ENCODE measurements at places on chromosomes 16 and 17.
A peak's percentile ranks its signal among the peaks of the same experiment; 100 is the strongest.

GRCh38 chr16:287298-287811, 4.4 kb downstream of the PDIA2 start:
- DNase-seq = no peak

DNA sequence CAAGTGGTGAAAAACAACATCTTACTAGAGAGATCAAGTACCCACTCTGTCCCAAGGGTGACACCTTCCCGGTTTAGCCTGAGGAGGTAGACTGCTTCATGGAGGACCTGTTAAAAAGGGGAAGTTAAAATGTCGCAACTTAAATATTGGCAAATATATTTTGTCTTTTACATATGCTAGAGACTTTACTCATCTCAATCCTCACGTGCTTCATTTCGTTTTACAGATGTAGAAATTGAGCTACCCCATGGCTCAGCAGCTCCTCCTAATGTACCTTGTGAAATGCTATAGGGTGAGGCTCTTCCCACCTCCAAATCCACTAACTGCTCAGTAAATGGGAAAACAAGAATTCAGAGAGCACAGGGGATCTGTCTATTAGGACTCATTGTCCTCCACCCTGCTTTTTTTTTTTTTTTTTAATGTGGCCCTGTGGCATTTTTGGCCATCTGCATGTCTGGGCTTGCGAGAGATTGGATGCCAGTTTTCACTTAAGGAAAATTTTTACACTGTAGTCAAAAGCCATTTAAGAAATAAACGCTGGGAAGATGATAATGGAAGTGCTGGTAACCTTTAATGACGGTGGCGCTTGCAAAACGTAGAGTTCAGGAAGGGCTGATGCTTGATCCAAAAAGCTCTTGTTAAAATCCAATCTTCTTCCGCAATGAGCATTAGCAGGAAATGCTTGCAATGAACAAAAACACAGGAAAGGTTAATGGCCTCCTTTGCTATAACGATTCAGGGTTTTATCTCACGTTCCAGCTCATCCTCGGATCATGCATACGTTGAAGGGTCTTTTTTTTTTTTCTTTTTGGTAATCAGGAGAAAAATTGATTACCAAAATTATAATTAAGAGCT, 39.8 kb downstream of the HSBP1 start:
- no peak for DNase-seq

DNA sequence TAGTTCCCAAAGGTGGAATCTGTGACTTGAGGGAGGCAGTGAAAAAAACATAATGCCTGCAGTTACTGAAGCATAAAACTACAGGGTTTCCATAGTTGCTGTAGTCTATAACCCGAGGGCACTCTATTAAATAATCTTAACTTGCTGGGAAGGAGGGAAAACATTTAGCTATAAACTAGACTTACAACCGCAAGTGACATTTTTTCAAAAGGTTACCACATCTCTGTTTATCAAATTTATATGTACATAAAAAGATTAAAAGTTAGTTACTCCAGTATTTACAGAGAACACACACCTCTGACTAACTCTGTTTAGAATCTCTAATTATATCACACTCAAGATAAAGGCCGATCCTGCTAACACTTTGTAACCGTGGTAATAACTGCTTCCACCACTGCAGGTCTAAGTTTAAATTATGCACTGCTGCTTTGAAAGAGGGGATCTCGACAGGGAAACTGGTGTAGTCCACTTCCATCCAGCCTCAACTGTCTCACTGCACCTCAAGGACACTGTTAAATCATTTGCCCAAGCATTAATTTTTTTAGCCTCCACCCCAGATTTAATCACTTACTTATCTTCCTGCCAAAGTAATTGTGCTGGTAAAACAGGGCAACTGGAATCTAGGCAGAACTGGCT, 14.6 kb downstream of the KCNJ16 start:
- DNase-seq = no peak

GRCh38 chr17:59105852-59106462, 723 bp downstream of the TRIM37 start:
- peak; percentile 69 for DNase-seq

DNA sequence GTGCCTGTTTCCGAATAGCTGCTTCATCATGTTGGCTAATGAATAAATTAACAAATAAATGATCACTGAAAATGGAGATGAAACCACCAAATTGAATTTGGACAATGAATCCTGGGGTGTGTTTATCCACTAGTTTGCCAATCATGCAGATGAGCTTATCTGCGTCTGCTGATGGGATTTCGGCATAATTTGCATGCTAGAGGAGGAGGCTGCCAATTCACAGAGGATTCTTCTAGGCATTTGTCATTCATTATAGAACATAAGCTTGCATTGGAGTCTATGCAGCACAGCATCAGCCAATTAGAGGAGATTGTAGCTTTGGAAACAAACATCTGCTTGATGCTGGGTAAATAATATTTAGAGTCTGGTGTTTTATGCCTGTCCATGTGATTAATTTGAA, 123.1 kb downstream of the NPIPB5 start:
- DNase-seq = no peak

DNA sequence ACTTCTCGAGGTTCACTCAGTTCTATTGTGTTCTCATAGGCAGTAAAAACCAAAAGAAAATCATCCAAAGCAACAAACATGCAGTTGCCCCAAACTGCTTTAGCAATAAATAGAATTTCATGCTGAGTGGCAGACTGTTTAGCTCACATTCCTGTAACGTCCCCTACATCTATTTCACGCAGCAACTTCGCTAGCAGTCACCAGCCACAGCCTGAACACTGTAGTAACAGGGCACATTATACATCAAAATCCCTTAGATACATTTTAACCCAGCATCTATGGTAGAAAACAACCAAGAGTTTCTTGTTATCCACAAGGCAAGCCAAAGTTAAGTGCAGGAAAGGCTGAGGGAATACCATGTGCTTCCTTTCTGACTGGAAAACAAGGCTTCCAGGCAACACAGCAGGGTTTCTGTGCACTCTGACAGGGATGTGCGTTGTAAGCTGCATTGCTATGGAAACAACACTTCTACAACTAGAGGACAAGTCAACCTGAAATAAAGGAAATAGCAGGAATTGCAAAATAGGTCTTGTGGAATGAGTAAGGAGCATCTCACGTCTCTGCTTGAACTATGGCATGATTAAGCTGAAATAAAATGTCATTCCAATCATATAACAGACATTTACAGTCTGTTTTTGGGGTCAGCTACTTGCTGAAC, 55.4 kb downstream of the CFDP1 start:
- DNase-seq = peak; percentile 23

GRCh38 chr17:34299956-34300577, 14.5 kb downstream of the CCL11 start:
- DNase-seq = no peak

- no peak for DNase-seq
These were observed 439.5 kb downstream of the CA10 start for GRCh38 chr17:51718983-51719382.

- DNase-seq = no peak
These were observed 82.6 kb upstream of the CCL2 start for GRCh38 chr17:34172390-34172918.

GRCh38 chr17:57920916-57921703, 34.1 kb downstream of the CUEDC1 start:
- no peak for DNase-seq

- no peak for DNase-seq
These were observed 4.0 kb downstream of the CBFA2T3 start for GRCh38 chr16:88973007-88973410.

GRCh38 chr17:57490111-57490845, 234.0 kb downstream of the MSI2 start:
- DNase-seq = no peak

- DNase-seq = no peak
These were observed 359.0 kb upstream of the TBX2 start for GRCh38 chr17:61040666-61041065.

- no peak for DNase-seq
These were observed 22.6 kb downstream of the ZFHX3 start for GRCh38 chr16:73025151-73025855.

- no peak for DNase-seq
These were observed 55.7 kb downstream of the MARF1 start for GRCh38 chr16:15587152-15587825.

- no peak for DNase-seq
These were observed 21.3 kb downstream of the CDK5RAP3 start for GRCh38 chr17:47992216-47992615.

DNA sequence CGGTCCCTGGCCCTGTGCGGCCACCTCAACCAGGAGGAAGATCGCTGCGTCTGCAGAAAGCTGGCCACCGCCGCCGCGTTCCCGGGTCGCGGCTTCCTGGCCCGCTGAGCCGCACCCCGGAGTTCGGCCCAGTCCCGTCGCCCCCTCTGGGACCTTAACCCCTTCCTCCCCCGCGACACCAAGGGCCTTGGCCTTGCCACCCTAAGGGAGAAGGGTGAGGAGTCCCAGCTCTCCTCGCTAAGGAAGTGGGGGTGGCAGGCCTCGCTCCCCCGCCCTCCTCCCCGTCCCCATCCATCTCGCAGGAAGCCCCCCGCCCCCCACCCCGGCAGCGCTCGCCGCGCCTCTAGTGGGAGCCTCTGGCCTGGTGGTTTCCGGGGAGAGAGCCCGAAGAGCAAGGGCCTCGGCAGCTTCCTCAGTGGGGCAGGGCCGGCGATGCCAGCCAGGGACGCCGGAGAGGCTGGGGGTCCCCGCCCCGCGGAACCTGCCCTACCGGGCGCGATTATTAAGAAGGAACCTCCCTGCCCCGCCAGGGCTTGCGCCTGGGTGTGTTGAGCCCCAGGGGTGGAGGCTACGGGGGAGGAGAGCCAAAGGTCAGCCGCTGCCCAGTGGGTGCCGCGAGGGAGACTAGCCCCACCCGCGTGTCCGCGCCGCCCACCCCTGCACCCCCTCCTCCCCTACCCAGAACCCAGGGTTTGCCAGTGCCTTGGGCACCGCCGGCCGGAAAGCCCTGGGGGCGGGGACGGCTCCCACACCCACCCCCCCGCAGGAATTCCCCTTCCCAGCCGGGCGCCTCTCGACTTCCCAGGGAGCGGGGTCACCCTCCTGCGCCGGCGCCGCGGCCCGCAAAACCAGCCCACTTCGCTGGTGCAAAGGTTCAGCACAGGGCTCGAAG, 6.8 kb downstream of the CBX4 start:
- no peak for DNase-seq

GRCh38 chr16:81729451-81729850, 49.6 kb upstream of the PLCG2 start:
- DNase-seq = no peak

DNA sequence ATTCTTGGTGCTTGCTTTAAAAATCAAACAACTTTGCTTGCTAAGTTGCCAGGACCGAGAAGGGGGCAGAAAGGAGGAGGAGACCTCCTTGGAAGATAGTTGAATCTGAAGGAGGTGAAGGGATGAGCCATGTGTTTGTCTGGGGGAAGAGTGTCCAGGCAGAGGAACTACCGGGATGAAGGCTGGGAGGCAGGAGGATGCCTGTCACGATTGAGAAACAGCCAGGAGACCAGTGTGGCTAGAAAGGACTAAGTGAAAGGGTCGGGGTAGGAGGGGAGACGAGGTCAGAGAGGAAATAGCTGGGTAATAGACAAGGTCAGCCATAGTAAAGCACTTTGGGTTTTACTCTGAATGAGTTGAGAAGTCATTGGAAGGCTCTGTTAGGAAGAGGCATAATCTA, 38.9 kb upstream of the CSNK2A2 start:
- no peak for DNase-seq

DNA sequence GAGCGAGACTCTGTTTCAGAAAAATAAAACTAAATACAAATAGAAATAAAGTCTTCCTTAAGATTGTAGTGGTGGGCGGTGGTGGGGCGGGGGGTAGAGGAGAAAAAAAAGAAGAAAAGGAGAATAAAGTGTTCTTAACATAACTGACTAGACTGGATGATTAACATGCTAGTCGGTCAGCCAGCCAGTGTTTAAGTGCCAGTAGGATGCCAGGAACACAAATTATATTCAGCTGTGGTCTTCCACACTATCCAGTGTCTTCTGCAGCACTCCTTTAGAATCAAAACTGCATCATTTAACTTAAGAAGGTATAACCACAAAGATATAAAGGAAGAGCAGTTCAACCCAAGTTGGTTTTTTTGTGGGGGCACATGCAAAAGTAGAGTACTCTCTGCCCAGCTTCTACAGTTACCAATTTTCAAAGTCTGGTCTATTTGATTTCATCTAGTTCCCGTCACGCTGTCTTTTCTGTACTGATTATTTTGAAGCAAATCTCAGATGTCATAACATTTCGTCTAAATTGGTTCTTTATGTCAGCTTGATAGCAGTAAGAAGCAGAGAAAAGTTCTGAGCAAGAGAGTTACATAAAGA, 15.8 kb downstream of the HEATR3 start:
- DNase-seq = no peak

GRCh38 chr17:19686400-19687090, 29.8 kb downstream of the SLC47A2 start:
- DNase-seq = no peak

DNA sequence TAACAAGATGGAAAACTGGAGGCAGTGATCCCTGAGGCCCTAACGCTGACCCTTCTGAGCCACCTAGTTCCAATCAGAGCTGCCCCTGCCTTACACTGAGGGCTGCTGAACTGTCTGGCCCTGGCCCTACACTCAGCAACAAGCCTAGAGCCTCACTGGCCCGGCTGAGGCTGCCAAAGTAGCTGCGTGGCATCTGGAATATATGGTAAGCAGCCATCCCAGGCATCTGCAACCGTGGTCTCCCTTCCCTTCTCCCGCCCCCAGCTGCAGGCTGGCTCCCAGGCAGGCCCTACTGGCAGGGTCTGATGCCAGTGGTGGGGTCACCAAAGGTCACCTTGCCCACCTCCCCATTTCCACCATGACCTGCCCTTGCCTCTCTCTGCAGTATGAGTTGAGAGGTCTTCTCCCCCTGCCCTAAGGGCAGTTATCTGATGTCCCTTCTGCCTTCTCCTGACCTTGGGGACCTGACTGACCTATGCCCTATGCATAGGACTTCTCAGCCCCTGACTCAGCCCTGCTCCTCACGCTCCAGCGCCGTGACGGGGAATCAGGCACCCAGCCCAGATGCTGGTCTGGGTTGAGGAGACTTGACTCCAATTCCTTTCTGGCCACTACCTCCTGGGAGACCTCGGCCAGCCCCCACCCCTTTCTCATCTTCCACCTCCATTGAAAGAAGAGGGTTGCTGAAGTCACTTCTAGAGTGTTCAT, 45.3 kb downstream of the CPNE2 start:
- no peak for DNase-seq

- DNase-seq = no peak
These were observed 5.3 kb upstream of the IRX3 start for GRCh38 chr16:54291656-54292487.

DNA sequence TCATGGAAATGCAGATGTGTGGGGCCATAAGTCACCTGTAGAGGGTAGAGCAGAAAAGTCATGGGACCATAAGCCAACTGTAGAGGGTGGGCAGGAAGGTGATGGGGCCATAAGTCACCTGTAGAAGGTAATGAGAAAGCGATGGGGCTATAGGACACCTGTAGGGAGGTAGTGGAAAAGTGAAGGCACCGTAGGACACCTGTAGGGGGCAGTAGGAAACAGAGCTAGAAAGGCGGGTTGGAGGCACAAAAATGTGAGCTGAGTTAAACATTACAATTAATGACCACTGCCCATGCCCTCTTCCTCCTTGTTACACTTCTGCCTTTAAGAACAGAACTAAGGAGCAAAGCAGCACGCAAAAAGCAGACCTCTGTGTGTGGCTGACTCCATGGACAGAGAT, 150.1 kb downstream of the SHISA6 start:
- no peak for DNase-seq

- DNase-seq = peak; percentile 45
These were observed 22.5 kb upstream of the SLC35B1 start for GRCh38 chr17:49730078-49730784.

GRCh38 chr16:67653128-67653788, 6.8 kb downstream of the ACD start:
- no peak for DNase-seq
